Upper lobe of left lung (tissue), 6 donors: ENCODE measurements at places on chromosomes 7 and 10. TPM values are rescaled to one million over a fixed set of nuclear protein-coding genes. Genes with fewer than 3 reads are reported as not detected.

The HOXA13 gene
- not detected for total RNA-seq

The ADIRF gene
- total RNA-seq = 142 TPM

The WDR86 gene
- total RNA-seq = 1.1 TPM

The CYP3A4 gene
- 0.46 TPM for total RNA-seq

The CREB3L2 gene
- total RNA-seq = 69.9 TPM

The GJC3 gene
- total RNA-seq = not detected

The NACAD gene
- total RNA-seq = 2.3 TPM

The LAMB1 gene
- total RNA-seq = 443 TPM

The IL2RA gene
- 0.91 TPM for total RNA-seq

GRCh38 chr7:127812540-127812939 is 160.5 kb downstream of the SND1 start:
- no peak for DNase-seq
- no peak overlapping the region for H3K27ac ChIP-seq
- H3K4me3 ChIP-seq = no peak overlapping the region

- no peaks in the 10 kb centered on the region for H3K36me3 ChIP-seq
- peak overlapping the region; percentile 75 for H3K27ac ChIP-seq
- H3K27me3 ChIP-seq = no peaks in the 10 kb centered on the region
- peak; percentile 74 for DNase-seq
These were observed 5.5 kb downstream of the TACC2 start for GRCh38 chr10:121994429-121994941.

DNA sequence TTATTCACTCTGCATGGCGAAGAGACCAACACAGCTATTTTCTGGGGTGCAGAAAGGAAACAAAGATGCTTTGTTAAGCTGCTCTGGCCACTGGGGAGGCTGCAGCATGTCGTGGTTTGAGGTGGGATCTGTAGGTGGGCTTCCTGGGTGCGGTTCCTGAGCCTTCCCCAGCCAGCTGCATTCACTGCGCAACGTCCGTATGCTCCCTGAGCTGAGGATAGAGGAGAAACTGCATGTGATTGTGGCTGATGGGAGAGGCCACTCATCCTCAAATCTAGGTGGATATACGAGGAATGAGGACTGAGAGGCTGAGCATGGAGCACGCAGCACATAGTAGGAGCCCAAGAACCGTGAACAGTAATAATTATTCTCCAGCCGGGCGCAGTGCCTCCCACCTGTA is 9.9 kb upstream of the DNAAF5 start:
- peaks cover 4% of the 10 kb centered on the region for H3K4me1 ChIP-seq
- H3K27ac ChIP-seq = no peak overlapping the region
- no peak overlapping the region for H3K4me3 ChIP-seq
- no peaks in the 10 kb centered on the region for H3K36me3 ChIP-seq

- H3K4me1 ChIP-seq = no peaks in the 10 kb centered on the region
- H3K27me3 ChIP-seq = no peaks in the 10 kb centered on the region
- no peak overlapping the region for H3K4me3 ChIP-seq
- no peaks in the 10 kb centered on the region for H3K36me3 ChIP-seq
These were observed 26.9 kb upstream of the TPK1 start for GRCh38 chr7:144862612-144863319.

GRCh38 chr10:121355161-121355560 is 243.1 kb downstream of the FGFR2 start:
- H3K4me1 ChIP-seq = no peaks in the 10 kb centered on the region
- DNase-seq = no peak
- H3K4me3 ChIP-seq = no peak overlapping the region
- H3K27ac ChIP-seq = no peak overlapping the region
- H3K27me3 ChIP-seq = no peaks in the 10 kb centered on the region

DNA sequence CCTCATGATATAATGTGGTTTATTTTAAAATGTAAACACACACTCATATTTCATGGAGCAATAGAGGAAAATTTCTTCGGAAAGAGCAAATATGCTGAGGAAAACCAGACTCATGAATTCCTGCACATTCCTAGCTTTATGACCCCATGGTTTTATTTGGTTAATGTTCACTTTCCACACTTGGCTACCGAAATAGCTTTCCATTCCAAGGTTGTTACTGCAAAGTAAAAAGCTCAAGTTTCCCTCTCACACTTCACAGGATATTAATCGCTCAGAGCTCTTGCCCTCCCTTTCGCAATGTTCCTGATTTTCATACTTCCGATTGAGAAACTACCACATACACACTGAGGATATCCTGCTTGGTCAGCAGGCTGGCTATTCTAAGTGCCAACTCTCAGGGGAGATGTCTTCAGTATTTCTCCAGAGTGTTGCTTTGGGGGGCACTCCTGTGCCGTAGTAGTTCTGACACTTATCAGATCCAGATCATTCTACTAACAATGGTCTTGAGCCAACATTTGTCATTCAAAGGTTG is 77.5 kb upstream of the STEAP1B start:
- no peaks in the 10 kb centered on the region for H3K27me3 ChIP-seq
- peak; percentile 69 for DNase-seq
- no peak overlapping the region for H3K4me3 ChIP-seq
- peak overlapping the region; percentile 57 for H3K27ac ChIP-seq

GRCh38 chr10:33026422-33026821 is 68.4 kb upstream of the ITGB1 start:
- H3K4me3 ChIP-seq = no peak overlapping the region
- DNase-seq = no peak
- H3K36me3 ChIP-seq = no peaks in the 10 kb centered on the region
- H3K4me1 ChIP-seq = no peaks in the 10 kb centered on the region

DNA sequence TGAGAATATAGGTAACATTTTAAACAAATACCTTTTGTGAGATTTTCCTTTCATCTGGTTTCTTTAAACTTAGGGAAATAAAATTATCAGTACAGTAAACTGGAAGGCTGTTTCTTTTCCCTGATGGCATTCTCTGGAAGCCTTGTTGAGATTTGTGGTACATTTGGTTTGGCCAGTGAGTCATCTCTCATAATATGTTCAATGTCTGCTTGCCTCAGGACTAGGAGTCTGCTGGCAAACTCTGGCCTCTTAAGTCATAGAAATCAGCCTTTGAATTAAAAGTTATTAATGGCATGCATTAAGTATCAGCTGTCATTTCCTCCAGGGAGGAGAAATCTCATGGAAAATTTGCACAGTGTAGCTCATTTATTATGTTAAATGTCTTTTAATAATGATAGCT is 316.6 kb upstream of the KIAA1217 start:
- no peaks in the 10 kb centered on the region for H3K27me3 ChIP-seq
- H3K4me1 ChIP-seq = no peaks in the 10 kb centered on the region
- H3K36me3 ChIP-seq = no peaks in the 10 kb centered on the region
